ENCODE measurements at places on chromosomes 6 and 20.
A peak's percentile ranks its signal among the peaks of the same experiment; 100 is the strongest.

GRCh38 chr6:14447240-14447639 is 329.7 kb downstream of the CD83 start:
- no peak for DNase-seq

DNA sequence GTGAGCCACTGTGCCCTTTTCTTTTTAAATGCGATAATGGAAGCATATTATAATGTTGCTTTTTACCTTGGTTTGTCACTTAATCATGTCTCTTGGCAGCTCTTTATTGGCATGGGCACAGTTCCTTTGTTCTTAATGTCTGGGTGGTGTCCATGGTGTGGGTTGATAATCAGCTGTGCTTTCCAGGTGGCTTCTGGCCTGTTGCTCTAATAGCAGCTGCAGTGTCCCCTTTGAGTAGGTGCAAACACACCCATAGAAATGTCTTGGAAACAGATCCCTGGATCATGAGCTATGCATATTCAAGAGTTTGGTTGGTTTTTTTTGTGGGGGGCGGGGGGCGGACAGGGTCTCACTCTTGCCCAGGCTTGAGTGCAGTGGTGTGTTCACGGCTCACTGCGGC is 29.9 kb downstream of the EFCAB8 start:
- no peak for DNase-seq

DNA sequence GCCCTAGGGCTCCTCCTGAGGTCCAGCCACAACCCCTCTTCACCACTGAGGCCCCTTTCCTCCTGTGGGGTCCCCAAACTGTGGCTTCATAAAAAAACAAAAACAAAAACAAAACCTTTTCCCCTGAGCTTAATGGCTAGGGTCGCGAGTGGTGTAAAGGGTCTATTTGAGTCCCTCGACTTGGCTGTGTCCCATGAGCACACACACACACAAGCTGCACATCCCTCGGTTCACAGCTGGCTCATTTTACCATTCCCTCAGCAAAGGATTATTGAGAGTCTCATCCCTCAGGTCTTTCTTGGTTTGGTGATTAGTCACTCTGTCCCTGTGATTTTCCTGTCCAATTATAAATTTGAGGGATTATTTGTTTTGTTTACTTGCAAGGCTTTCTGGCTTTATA is 206.1 kb upstream of the SASH1 start:
- DNase-seq = no peak

DNA sequence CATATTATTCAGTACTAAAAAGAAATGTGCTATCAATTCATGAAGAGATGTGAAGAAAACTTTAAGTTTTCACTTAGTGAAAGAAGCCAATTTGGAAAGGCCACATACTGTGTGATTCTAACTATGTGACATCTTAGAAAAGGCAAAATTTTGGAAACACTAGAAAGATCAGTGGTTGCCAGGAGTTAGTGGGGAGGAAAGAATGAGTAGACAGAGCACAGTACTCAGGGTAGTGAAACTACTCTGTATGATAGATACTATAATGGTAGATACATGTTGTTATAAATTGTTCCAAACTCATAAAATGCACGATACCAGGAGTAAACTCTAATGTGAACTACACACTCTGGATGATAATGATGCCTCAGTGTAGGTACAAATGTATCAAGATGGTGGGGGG is 14.2 kb downstream of the NCOA3 start:
- DNase-seq = no peak

DNA sequence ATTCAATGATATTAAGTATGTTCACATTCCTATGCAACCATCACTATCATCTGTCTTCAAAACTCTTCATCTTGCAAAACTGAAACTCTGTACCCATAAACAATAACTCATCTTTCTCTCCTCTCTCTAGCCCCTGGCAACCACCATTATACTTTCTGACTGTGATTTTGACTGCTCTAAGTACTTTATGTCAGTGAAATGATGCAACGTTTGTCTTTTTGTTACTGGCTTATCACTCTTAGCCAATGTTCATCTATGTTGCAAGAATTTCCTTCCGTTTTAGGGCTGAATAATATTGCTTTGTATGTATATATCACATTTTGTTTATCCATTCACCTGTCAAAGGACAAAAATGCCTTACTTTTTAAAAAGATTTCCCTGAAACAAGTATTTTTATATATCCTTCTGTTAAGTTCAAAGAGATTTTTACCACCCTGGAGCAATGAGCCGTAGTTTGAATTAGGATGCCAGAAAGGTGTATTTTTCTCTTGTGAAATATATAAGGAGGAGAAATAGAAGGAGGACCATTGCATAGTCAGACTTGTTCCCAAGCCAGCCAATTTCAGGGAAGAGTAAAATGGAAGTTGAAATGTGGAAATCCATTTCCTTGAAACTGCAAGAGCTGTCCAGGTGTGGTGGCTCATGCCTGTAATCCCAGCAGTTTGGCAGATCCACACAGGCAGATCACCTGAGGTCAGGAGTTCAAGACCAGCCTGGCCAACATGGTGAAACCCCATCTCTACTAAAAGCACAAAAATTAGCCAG is 4.0 kb upstream of the CGAS start:
- DNase-seq = no peak

DNA sequence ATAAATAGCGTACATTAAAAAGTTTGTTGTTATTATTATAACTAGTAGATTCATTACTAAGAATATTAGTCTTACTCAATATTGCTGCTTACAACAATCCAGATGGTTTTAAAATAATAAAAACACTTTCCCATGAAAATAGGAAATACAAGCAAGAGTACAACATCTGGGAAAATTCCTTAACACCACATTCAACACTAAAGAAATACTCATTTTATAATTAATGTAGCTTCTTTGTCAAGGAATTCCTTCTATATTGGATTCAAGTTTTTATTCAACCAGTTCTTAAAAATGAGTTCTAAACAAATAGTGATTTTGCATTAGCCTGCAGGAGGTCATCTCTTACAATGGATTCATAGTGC is 650.3 kb upstream of the SLC35B3 start:
- no peak for DNase-seq

DNA sequence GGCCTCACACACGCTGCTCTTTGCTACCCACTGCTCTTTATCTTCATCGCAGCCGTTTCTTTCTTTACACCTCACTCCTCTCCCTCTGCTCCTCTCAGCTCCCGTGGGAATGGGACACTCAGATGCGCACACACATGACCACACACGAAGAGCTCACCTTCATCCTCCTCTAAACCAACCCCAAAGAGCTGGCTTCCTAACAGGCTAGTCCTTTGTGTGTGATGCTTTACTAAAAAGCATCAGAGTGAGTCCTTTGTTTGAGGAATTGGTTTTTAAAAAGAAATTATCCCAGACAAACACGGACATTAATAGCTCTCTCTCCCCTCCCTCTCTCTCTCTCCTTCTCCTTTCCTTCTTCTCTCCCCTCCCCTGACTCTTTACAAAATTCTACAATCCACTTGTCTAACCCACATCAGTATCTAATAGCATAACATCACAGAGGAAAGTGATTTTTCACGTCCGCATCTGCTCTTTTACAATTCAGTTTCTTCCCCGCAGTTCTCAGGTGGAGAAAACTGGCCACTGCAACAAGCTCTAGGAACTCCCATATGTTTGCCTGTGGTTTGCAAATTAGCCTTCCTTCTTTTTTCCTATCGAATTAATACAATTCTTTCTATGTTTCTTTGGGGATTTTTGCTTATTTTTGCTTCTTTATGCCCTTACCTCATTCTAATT is 306.8 kb upstream of the CNR1 start:
- DNase-seq = no peak

DNA sequence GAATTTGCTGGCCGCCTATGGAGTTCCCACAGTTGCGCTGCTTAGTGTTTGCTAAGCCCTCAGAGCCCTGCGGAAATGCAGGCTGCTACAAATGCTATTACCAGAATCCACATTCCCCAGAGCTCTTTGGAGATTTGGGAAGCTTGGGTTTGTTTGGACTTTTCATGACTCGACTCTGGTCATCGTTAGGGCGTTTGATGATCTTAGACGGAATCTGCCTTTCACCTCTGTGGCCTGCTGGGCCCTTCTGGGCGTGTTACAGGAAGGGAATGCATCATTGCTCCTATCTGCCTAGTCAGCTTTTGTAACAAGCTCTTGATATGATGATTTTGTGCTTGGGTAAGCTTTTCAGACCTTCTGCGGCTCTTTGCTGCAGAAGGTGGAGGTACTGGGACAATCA is 50.8 kb downstream of the EYA2 start:
- peak; percentile 66 for DNase-seq

- DNase-seq = no peak
Observed at GRCh38 chr20:6122111-6122872, 538 bp downstream of the FERMT1 start.

- DNase-seq = peak; percentile 27
Observed at GRCh38 chr6:55276745-55277530, 50.3 kb upstream of the GFRAL start.
